Stimulated activated CD8-positive, alpha-beta memory T cell treated with anti-CD3 and anti-CD28 coated beads, Interleukin-7, amount 100 ng/mL, for 4 hours (primary cell): ENCODE measurements at places on chromosomes 12 and 14.

GRCh38 chr12:24945039-24945438 is 3.9 kb downstream of the BCAT1 start:
- no peak for DNase-seq

- no peak for DNase-seq
These were observed 153.1 kb downstream of the ANO6 start for GRCh38 chr12:45368841-45369489.

DNA sequence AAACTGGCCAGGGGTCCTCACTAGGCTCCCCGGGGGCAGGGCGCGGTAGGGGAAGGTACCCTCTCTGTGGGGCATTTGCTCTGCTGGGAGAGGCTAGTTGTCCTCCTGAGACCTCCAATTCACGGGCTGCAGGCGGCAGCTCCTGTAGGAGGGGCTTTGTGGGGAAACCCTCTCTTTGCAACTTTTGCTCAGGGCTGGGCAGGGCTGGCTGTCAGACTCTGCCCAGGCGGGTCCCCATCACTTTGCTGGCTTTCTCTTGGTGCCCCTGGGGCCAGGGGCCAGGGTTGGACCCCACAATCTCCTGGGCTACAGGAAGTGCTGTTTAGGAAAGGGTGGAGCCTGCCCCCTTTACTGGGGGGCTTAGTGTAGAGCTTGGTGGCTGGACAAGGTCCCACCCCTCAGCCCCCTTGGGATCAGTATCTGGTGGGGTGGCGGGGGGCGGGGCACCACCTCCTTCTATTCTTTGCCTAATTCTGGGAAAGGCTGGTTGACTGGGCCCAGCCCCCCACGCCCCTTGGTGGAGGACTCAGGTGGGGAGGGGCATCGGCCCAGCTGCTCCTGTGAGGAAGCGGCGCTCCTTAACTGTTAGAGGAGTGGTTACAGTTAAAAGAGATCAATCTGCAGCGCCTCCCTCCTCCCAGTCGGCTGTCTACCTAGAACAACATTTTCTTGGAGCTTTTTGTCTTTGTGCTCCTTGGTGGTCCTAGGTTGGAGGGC is 918.7 kb downstream of the AACS start:
- DNase-seq = no peak

GRCh38 chr12:46933947-46934346 is 108.2 kb upstream of the SLC38A4 start:
- DNase-seq = no peak

- peak; percentile 81 for DNase-seq
These were observed 1.3 kb upstream of the TEDC1 start for GRCh38 chr14:105489542-105490266.

GRCh38 chr12:4223273-4223845 is 50.2 kb upstream of the CCND2 start:
- no peak for DNase-seq

- no peak for DNase-seq
These were observed 6.8 kb downstream of the PTPN6 start for GRCh38 chr12:6957741-6958608.

GRCh38 chr14:75723716-75724115 is 62.7 kb downstream of the TTLL5 start:
- DNase-seq = no peak

DNA sequence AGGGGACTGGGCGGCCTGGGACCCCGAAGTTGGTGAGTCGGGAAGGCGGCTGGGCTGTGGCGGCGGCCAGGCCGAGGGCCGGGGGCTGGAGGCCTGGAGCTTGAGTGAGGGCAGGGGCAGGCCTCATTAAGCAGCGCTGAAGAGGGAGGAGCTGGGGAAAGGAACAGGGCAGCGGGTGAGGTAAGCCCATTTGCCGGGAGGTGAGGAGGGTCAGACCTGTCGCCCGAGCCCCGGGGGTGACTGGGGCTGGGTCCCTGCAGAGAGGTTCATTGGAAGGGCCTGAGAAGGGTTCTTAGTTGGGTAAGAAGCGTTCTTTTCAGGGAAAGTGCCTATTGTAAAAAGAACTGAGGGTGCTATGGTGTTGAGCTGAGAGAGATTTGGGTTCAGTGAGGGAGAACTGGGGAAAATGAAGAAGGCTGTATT is 441 bp downstream of the RAB5B start:
- peak; percentile 10 for DNase-seq

GRCh38 chr14:49194067-49194466 is 392.1 kb downstream of the RPS29 start:
- DNase-seq = no peak

- peak; percentile 30 for DNase-seq
These were observed 38.0 kb downstream of the IQSEC3 start for GRCh38 chr12:104551-105081.

DNA sequence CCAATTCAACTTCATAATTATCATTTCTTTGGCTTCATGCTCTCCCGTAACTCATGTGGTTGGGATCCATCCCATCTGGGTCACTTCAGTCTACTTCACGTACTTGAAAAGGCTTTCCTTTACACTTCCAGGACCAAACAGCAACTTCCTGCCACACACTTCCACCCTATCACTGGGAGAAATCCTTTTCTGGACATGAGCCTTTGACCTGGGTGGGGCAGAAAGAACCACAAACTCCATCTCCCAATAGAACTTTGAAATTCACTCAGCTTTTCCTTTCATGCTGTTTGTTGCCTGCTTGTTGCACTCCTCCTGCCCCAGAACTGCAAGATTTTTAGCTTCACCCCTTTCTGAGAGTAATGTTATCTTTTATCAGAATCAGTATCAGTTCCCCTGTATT is 18.4 kb upstream of the GALNT16 start:
- no peak for DNase-seq

GRCh38 chr14:21440859-21441258 is 15.1 kb downstream of the CHD8 start:
- no peak for DNase-seq

DNA sequence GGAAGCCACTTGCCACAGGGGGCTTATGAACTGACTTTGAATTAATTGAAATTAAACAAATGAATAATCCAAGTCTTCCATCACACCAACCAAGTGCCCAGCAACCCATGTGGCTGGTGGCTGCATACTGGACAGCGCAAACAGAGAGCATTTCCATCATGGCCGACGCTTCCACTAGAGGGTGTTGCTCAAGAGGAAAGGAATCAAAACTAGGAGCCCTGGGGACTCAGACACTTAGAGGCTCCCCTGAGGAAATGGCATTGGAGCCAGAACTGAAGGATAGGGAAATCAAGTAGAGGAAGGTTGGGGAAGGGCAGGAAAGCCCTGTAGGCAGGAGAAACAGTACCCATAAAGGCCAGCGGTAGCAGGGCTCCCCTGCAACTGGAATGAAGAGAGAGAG is 50.6 kb upstream of the NUAK1 start:
- DNase-seq = no peak

GRCh38 chr12:57272337-57273151 is 21.6 kb upstream of the STAC3 start:
- no peak for DNase-seq

GRCh38 chr12:121513464-121514183 is 67.2 kb downstream of the KDM2B start:
- no peak for DNase-seq

GRCh38 chr12:94736820-94737219 is 86.5 kb upstream of the TMCC3 start:
- DNase-seq = no peak

GRCh38 chr12:19387161-19387560 is 52.1 kb upstream of the AEBP2 start:
- DNase-seq = no peak

DNA sequence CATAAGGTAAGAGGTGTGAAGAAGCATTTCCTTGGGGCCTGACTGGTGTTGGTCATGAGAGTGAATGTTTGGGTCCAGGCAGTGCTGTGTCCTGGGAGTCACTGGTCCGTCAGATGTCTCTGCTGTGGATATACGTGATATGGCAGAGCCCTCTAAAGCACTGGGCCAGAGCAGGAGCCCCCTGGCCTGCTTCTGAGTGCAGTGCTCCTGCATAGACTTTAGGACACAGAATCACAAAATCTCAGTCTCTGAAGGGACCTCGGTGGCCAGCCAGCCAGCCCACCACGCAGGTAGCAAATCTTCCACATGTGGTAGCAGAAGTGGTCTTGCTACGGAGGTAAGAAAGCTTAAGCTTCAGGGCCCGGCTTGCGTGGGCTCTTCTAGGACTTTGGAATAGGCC is 18.5 kb upstream of the AQP2 start:
- no peak for DNase-seq

GRCh38 chr12:102441077-102441596 is 39.2 kb downstream of the IGF1 start:
- no peak for DNase-seq

DNA sequence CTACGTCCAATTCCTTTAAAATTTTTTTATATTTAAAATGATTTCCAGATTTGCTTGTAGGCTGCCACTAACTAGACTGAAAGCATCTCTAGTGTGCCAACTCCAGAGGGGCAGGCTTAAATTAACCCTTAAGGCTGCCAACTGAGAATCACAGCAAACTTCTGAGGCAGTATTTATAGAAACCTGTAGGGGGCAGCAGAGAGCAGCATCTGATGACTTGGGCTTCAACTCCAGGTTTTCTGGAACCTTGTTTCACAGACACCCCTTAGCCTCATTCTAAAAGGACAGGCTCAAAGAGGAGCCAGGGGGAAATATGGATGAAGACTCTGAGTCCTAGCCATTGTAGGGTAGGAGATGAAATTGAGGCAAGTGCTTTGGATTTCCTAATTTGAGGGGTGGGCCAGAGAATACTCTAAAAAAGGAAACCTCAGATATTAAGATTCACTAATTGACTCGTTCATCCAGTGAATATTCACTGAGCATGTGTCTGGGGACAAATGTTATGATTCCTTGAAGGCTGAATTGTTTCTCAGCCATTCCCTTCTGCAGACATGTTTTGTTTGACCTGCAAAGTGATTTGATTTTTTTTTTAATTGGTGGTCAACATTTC is 63.3 kb upstream of the HSPB8 start:
- DNase-seq = no peak

- DNase-seq = no peak
These were observed 141.1 kb downstream of the KICS2 start for GRCh38 chr12:64081008-64081404.

DNA sequence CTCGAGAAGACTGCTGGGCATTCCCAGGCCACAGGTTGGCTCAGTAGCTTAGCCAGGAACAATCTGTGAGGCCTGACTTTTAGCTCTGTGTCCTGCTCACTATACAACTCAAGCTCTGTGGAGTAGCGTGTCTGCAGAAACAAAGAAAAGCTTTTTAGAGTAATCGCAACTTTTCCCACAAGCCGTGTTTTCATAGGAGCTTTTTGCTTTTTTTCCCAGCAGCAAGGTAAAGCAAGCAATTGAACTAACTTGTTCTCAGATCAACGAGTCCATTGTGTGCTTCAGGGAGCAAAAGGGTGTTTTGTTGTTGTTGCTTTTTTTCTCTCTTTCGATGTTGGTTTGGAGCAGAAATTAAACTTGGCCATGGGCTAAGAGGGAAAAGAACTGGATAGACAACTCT is 97.3 kb upstream of the BCL2L14 start:
- no peak for DNase-seq

DNA sequence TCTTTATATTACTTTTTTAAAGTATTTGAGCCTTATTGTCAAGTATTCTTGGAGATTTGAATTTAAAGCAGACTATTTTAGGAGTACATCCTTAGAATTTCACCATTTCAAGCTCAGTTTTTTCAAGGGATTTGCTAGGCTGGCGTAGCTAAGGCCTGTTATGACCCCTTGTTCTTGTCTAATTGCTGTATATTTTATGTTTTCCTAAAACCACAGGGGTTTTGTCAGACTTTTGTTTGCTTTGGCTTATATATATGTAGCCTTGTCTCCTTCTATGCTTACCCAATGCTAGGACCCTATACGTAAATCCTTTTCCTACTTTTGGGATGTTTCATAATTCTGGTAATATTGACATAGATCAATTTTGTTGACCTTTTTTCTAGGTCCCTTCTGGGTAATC is 147.0 kb upstream of the SYT10 start:
- no peak for DNase-seq
